Glutamatergic neuron (in vitro differentiated cells): ENCODE measurements at places on chromosomes 5 and 9. TPM values are rescaled to one million over a fixed set of nuclear protein-coding genes. Genes with fewer than 3 reads are reported as not detected.

RNF208 gene
- total RNA-seq = 24.8 TPM

CARD6 gene
- total RNA-seq = not detected

DBH gene
- total RNA-seq = 1.8 TPM

UBE2QL1 gene
- total RNA-seq = 4.5 TPM

CXCL14 gene
- 0.32 TPM for total RNA-seq

MYORG gene
- total RNA-seq = 4.6 TPM

DNAI1 gene
- 1.2 TPM for total RNA-seq

CCDC183 gene
- total RNA-seq = 20.0 TPM

ADRA1B gene
- total RNA-seq = 0.66 TPM

SLC25A46 gene
- total RNA-seq = 38.1 TPM

TTC23L gene
- total RNA-seq = 1.2 TPM

HTR4 gene
- not detected for total RNA-seq

- no peak for DNase-seq
These were observed 207.1 kb downstream of the SEMA5A start for GRCh38 chr5:9338796-9339195.

GRCh38 chr9:118563677-118564076 is 805.6 kb downstream of the BRINP1 start:
- DNase-seq = no peak

- DNase-seq = no peak
These were observed 2.6 kb upstream of the TNFAIP8 start for GRCh38 chr5:119353213-119353612.

- DNase-seq = no peak
These were observed 89.3 kb downstream of the MARCHF11 start for GRCh38 chr5:16090270-16090669.

GRCh38 chr9:133689151-133689763 is 48.9 kb downstream of the SARDH start:
- DNase-seq = peak; percentile 4

- no peak for DNase-seq
These were observed 212.0 kb downstream of the ADAMTS12 start for GRCh38 chr5:33679791-33680190.

- no peak for DNase-seq
These were observed 15.7 kb downstream of the PAEP start for GRCh38 chr9:135577256-135577655.

DNA sequence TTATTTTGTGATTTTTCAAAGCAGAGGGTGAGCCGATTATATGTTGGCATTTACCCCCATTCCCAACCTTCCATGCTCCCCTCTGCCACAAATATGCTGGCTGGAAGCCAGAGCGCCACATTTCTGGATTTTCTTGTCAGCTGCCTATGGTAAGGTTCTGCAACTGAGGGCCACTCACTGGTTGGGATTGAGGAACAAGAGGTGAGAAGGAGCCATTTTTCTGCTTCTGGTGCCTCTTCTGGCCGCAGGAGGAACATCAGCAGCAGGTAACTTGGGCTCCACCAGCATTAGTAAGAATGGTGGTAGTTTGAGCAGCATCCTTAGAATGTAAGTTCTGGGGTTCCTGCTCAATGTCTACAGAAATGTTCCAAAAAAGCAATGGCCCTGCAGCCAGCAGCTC is 159.5 kb upstream of the MAST4 start:
- DNase-seq = no peak

- no peak for DNase-seq
These were observed 693 bp upstream of the RGS3 start for GRCh38 chr9:113462781-113463286.

GRCh38 chr5:115194676-115195075 is 25.0 kb upstream of the TRIM36 start:
- DNase-seq = no peak

- DNase-seq = no peak
These were observed 78.7 kb upstream of the CDH6 start for GRCh38 chr5:31114817-31115216.

- DNase-seq = peak; percentile 26
These were observed 115.9 kb upstream of the SH3GL2 start for GRCh38 chr9:17462869-17463464.

DNA sequence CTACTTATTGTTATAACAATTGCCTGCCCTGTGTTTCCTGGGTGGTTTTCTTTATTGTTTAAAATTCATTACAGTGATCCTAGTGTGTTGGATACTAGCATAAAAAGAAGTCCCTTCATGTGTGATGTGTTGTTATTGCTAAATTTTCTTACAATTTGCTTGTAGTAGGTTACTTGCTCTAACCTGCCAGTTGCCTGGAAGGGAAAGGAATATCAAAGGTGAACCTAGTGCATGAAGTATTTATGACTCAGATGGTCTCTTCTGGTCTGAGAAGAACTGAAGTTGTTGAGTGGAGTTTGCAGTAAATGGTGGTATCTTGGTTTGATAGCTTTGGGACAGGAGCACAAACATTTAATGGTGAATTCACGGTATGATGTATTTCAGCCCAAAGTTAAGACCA is 58.0 kb downstream of the SH3GL2 start:
- DNase-seq = no peak

GRCh38 chr5:14574096-14574495 is 7.5 kb upstream of the OTULINL start:
- no peak for DNase-seq

DNA sequence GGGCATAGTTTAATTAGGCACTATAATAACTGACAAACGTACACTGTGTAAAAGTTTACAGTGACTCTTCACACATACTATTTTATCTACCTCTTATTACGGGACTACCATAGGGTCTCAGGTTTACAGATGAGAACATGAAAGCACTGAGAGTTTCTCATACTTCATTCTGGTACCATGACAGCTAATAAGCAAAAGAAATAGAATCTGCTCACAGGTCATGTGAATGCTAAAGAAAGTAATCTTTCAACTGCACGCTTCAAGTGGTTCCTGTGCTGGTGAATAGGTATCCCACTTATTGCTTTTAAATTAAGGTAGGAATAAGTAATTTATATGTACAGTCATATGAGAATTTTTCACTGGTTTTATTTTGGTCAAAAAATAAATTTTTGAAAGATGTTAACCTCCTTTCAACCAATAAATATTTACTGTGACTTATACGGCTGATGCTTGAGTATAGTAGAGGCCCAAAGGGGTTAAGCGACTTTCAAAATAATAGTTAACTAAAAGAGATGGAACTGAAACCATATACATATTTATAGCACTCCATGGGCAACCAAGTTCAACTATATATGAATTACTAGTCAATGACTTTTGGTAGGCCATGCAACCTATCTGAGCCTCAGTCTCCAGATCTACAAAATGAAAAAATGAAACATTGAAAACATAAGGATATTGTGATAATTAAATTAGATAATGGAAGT is 8.1 kb downstream of the CDKN2A start:
- no peak for DNase-seq

GRCh38 chr9:137030006-137030405 is 1.9 kb downstream of the FUT7 start:
- no peak for DNase-seq

DNA sequence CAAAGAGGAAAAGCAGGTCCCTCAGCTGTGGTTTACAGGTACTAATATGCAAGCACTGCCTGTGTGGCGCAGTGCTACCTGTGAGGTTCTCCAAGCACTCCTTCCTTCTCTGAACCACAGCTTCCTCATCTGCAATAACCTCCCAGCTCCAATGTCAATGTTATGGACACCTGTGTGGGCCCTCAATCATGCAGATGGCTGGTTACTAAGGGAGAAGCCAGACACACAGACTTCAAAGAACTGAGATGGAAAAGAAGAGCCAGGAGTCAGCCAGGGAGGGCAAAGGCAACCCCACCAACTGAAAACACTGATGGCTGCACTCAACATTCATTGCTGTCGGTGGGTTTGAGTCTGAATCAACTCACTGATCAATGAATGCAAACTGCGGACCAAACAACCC is 77.7 kb downstream of the NR6A1 start:
- no peak for DNase-seq

- no peak for DNase-seq
These were observed 16.7 kb upstream of the SLCO4C1 start for GRCh38 chr5:102312586-102313370.

DNA sequence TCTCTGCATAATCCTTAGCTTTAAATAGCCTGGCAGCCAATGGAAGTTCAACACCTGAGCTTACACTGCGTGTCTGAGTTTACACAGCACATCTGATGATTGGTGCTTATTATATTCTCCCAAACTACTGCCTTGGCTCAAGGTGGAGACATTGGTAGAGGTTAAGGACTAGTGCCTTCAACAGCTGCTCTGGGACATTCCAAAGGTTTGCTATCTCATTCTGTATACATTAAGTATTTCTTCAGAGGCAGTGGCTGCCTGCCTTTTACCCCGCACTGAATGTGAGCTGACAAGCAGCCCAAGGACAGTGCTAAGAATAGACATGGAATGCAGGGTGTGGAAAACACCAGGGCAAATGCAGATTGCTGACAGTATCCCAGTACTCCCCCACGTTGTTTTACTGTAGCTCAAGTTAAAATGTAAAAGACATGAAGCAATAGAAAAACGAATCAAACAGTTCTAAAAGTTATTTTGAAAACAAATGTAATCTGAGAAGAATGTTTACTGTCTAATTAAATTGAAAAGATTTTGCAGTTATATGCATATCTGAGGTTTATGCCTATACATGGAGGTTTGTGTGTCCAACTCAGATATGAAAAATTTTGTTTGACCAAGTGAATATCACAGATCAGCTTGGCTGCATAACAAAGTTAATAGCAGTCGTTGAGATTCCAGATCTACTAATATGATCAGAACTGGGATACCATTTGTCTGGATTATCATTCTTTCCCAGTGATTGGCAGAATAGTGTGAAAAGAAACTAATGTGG is 1.8 kb downstream of the HSPB3 start:
- DNase-seq = no peak

DNA sequence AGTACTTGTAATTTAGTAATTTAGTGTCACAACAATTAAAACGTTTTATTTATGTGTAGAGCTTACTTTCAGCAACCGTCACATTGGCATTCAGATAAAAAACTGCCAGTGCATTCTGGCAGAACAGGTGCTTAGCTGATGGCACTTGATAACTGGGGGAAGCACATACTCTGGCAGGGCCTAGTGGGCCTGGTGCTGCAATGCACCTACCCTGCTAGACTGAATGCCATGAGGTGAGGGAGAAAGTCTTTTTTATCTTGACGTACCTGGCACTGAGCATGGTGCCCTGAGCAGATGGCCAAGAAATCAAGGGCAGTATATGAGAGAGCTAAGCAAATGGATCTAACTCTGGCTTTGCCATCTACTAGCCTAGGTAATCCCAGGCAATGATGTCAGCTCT is 280.6 kb upstream of the EFNA5 start:
- DNase-seq = no peak

DNA sequence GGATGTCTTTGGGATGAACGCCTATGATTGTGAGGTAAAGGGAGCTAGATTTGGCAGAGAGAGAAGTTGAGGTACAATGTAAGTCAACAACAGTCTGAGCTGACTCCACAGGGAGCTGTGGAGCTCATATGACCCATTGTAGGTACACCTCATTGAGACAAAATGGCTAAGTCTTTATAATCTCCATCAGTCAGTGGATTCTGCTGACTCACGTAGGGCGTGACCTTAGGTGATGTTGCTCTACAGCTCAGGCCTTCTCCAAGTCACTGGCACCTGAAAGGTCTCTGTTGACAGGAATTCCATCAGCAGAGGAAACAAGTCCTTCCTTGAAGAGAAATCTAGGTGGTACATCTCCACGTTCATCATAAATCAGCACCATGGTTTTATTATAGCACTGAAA is 118.2 kb upstream of the PRR16 start:
- no peak for DNase-seq

- no peak for DNase-seq
These were observed 4.7 kb upstream of the SOWAHA start for GRCh38 chr5:132808448-132808847.

- no peak for DNase-seq
These were observed at the start of gene PCDHGA12 for GRCh38 chr5:141430332-141431113. Gene PCDHGA12, plus strand, starts transcription at chr5:141430507. Its CDS starts 253 bp downstream, at chr5:141430760.

DNA sequence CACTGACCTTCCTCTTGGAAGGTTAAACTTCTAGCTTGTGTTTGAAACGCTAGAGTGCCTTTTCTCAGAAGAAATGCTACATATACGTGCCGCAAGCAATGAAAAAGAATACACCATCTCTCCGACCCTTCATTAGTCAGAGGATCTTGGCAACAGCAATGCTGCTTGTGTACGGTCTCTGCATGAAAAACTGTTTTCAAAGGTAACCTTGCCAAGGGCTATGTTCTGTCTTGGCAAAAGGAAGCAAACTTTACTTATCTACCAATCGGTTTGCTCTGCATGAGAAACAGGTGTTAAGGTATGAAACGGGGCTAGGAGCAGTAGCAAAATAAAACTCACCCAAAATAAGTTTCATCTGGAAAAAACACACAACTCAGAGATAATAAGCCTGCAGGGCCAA is 297.8 kb downstream of the FBXL17 start:
- DNase-seq = no peak

DNA sequence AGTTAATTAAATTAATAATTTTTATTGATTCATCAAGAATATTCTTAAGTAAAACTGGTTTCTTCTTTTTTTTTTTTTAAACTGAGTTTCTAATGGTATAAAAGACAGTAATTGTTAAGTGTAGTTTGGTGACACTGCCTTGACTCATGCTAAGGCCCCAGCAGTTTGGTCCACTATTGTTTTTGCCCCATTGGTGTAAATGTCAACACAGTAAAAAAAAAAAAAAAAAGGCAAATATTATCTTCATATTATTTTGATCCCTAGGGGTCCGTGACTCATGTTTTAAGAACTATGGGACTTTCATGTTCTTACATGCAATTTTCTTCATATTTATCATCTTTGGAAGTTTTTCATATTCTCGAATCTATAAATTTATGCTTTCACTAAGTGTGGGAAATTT is 29.2 kb upstream of the JAK2 start:
- no peak for DNase-seq

GRCh38 chr9:137832830-137833590 is 44.6 kb upstream of the CACNA1B start:
- DNase-seq = no peak

DNA sequence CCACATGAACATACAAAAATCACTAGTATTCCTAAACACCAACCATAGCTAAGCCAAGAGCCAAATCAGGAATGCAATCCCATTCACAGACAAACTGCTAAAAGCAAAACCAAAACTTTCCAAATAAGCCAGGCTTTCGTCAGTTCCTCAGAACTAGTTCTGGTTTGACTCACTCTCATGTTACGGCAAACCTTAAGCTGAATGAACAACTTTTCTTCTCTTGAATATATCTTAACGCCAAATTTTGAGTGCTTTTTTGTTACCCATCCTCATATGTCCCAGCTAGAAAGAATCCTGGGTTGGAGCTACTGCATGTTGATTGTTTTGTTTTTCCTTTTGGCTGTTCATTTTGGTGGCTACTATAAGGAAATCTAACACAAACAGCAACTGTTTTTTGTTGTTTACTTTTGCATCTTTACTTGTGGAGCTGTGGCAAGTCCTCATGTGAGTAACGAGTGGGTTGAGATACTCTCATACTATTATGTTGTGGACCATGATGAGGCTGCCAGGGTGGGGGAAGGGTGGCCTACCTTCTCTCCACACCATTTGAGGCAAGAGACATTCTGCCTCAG is at the start of gene PDCD1LG2:
PDCD1LG2 (plus strand) TSS at position 172 of the 572 bp plus-strand sequence. CDS start 12,016 bp downstream, outside the sequence.
- DNase-seq = no peak
